Activated CD4-positive, alpha-beta T cell treated with anti-CD3 and anti-CD28 coated beads, Interleukin-2, Interleukin-6, amounts not matched to agents 100 ng/mL and 50 ng/mL, durations not matched to agents 16 hours and 8 hours (primary cell): ENCODE measurements at places on chromosomes 1 and 21.
A peak's percentile ranks its signal among the peaks of the same experiment; 100 is the strongest.

DNA sequence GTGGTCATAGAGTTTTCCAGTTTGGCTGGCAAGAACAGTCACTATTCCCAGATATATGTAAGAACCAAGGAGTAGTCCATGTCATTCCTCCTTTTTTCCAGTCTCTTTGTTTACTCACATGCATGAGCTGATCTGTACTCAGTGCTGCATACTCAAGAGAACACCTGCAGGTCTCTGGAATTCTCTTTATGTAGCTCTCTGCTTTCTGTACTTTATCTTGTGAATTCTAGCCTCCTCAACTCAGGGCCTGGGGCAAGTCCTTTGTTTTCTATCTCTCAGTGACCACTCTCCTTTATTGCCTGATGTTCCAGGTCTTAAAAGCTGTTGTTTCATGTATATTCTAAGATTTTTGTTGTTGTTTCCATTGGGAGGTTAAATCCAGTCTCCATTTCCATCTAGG lies 478.9 kb downstream of the DPYD start:
- no peak for DNase-seq

DNA sequence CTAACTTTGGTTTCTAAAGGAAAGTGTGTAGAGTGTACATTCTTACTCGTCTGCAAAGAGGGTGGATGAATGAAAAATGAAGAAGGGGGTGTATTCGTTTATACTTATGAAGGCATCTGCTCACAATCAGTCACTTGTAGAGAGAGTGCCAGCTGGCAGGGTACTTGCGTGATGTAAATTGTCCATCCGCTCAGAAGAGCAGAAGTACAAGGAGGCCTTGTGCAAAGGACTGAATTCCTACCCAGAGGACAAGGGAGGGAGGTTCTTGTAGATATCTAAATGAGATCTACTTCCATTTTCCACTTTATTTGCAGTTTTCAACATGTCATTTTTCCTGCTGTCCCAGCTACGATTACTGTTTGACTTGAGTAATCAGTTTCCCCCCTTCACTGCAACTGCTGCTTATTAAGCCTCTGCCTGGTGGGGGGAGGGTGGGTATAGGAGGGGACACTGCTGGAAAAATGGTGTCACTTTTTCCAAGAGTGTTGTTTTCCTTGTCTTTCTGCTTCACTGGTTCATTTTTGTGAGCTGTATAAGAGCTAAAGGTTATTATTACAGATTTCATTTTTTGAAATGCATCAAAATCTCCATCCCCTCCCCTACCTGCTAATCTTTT lies 67.3 kb downstream of the LAMC1 start:
- DNase-seq, result no peak

DNA sequence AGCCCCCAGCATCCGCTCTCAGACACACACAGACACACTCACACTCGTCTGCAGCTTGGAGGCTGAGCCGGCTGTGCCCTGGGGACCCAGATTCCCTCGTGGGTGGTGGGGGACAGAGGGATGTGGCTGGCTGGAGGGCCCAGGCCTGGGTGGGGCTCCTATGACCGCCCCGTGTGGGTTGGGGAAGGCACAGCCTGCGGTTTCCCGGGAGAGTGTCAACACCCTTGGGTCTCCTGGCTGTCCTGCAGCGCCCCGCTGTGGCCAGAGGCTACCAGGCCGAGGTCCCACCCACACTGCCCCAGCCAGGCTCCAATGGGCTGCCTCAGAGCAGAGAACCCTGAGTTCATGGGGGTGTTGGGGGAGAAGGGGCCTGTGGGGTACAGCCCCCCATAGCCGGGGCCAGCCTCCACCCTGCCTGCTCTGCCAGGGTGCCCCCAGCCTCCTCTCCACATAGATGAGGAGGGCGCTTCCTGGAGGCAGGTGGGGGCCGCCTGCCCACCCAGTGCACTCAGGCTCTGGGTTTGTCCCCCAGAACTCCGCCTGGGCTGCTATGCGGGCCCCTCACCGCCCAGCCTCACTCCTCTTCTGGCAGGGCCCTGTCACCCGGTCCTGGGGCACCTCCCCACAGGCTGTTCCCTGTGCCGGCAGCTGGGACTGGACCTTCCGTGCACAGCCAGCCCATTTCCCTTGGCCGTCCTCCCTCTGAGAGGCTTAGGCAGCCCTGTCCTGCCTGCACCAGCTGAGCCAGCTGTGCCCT lies at the start of gene TTC34:
Gene TTC34 (minus strand): TSS at position 159 of the 757 bp plus-strand sequence. CDS start 866 bp downstream, outside the sequence.
- DNase-seq, result peak; percentile 60

DNA sequence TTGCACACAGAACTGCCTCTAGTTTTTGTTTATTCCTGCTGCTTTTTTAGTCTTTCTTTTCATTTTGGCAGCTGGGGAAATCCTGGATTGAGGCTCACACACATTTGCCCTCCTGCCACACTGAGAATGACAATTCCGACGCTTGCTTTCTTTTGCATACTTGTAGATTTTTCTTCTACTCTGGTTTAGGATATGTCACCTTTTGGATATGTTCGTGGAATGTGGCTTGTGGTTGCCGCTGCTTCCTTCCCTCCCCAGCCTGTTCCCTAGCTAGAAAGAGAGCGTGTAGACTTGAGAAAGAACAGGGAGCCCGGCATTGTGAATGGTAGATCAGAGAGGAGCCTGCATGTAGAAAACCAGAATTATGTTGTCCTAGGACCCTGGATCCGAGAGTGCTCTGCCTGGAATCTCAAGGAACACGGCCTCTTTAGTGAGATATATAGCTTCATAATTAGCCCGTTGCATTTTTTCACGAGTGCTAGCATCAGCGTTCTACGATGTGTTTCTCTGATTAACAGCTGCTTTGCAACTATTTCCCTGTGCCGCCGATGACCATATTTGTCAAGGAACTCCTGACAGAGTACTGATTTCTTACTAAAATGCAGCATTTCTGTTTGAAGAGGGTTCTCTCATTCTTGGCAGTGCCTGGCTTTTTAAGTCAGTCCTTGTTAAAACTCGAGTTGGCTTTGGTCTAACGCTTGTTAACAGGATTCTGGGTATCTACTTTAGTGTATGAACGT lies 56.2 kb downstream of the PEX14 start:
- DNase-seq, result no peak

DNA sequence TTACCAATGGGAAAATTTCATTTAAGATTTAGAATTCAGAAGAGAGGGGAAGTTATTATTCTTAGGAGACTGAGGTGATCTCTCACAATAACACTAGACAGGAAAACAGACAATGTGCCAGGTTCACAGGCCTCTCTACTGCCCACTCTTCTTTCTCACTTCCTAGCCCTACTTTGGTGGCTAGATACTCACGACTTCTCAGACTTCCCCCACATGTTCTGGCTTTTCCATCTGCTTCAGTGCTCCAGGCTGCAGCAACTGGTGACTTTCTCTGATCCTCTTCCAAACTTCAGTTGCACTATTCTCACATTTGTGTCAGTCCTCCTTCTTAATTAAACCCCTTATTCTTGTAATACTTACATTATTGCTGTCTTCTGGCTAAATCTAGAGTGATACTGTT lies 208.7 kb upstream of the KCTD3 start:
- DNase-seq, result no peak

DNA sequence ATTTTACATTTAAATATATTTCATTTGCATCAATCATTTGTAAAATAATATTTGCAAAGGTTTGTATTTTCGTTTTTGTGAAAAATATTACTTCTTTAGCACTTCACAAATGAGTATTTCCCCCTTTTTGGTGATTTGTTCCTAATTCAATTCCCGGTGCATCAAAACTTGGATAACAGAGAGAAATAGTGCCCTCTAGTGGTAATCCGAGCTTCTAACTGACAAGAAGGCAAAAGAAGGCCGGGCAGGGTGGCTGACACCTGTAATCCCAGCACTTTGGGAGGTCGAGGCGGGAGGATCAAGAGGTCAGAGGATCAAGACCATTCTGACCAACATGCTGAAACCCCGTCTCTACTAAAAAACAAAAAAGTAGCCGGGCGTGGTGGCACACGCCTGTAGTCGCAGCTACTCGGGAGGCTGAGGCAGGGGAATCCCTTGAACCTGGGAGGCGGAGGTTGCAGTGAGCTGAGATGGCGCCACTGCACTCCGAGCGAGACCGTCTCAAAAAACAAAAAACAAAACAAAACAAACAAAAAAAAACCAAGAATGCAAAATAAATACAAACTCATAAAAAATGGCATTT lies 137.7 kb downstream of the COL11A1 start:
- DNase-seq, result peak; percentile 62

DNA sequence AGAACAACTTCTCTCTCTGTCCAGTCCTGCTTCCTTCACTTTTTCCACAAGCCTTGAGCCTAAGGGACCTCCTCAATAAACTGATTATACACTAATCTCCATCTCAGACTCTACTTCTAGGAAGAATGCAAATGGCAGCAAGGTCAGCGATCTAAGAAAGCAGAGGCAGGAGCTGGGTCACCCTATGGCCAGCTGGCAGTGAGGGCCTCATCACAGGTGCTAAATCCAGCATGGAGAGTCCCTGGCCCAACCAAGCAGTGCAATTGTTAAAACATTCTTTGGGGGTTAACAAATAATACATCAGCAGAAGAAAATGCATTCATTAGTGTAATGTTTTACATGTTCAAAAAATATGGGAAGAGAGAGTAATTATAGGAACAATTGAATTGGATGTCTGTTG lies 416.0 kb downstream of the SIPA1L2 start:
- DNase-seq, result no peak

DNA sequence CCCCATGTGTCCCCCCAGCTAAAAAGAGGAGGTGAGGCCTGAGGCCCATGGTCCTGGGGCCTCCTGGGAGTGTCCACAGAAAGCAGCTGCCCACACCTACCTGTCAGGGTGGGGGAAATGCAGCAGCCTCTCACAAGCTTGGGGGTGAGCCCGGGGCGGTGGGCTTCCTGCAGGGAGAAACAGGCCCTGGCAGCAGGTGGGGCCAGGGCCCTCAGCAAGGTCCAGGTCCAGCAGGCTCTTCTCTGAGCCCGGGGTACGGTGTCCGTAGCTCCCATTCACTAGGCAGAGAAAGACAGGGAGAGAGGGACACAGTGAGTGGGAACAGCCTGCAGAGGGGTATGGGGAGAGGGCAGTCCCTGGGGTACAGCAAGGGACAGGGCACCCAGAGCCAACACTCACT lies 139.0 kb downstream of the GLIS1 start:
- no peak for DNase-seq

GRCh38 chr1:54989473-54989872 lies 9.0 kb downstream of the TMEM61 start:
- DNase-seq, result no peak

- no peak for DNase-seq
Observed at GRCh38 chr1:21436488-21437340, 3.2 kb upstream of the NBPF3 start.

DNA sequence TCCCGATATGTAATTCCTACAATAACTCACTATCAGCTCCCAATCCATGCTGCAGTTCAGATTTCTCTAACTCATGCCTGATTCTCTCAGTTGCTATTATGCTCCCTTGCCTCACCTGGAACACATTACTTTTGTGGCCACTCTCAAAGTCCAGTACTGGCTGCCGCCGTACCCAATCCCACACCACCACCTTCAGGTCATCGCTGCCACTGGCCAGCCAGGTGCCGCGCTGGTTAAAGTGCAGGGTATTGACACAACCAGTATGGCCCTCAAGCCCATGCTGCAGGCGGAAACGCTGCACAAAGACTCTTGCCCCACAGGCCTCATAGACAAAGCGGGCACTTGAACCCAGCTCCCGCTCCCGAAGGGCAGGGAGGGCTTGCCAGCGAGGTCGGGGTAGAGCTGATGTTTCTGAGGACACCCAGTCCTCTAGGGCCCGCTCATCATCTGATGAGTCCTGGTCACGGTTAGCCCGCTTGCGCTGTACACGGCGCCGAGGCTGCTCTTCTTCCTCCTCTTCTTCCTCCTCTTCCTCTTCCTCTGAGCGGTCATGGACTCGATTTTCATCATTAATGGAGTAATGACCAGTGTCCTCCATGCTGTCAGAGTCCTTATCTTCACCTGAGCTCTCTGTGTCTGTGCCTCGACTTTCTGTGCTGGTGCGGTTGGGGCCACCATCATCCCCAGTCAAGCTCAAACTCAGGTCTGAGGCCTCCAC lies 22.6 kb downstream of the DCAF8 start:
- no peak for DNase-seq

GRCh38 chr1:169287280-169287679 lies 80.3 kb downstream of the NME7 start:
- no peak for DNase-seq

- no peak for DNase-seq
Observed at GRCh38 chr1:53086491-53087070, 24.6 kb downstream of the PODN start.

- DNase-seq, result peak; percentile 40
Observed at GRCh38 chr1:206797534-206798383, 25.5 kb upstream of the IL10 start.

- no peak for DNase-seq
Observed at GRCh38 chr1:237025358-237026074, 16.5 kb upstream of the RYR2 start.

DNA sequence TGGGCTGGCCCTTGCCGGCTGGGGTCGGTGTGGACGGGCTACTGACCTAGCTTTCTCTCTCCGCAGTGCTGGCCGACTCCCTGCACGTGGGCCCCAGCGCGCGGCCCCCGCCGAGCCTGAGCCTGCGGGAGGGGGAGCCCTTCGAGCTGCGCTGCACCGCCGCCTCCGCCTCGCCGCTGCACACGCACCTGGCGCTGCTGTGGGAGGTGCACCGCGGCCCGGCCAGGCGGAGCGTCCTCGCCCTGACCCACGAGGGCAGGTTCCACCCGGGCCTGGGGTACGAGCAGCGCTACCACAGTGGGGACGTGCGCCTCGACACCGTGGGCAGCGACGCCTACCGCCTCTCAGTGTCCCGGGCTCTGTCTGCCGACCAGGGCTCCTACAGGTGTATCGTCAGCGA lies 34.9 kb downstream of the PTGFRN start:
- no peak for DNase-seq

- DNase-seq, result no peak
Observed at GRCh38 chr21:45362748-45363145, 42.2 kb upstream of the COL18A1 start.

- no peak for DNase-seq
Observed at GRCh38 chr1:43931711-43932660, 1.6 kb upstream of the ARTN start.

- DNase-seq, result no peak
Observed at GRCh38 chr1:186849826-186850225, 21.1 kb downstream of the PLA2G4A start.

- no peak for DNase-seq
Observed at GRCh38 chr1:215345766-215346165, 221.3 kb upstream of the KCTD3 start.

GRCh38 chr1:3471356-3472087 lies 17.1 kb downstream of the ARHGEF16 start:
- DNase-seq, result no peak

GRCh38 chr1:196461521-196461920 lies 146.7 kb downstream of the KCNT2 start:
- no peak for DNase-seq

DNA sequence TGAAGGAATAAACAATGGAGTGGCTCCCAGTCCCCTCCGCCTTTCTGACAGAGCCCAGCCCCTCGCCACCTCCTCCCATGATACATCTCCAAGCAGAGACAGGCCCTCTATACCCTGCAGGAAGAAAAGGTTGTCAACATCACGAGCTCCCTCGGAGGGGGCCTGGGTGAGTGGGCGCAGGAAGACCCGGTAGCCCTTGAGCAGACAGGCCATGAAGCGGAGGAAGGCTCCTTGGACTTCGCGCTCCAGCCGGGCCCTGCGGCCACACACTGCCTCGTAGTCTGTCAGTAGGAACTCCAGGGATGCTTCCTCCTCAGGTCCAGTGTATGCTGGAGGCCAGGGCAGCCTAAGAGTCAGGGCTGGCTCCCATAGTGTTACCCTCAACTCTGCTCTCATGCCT lies 7.0 kb downstream of the DENND4B start:
- no peak for DNase-seq

- no peak for DNase-seq
Observed at GRCh38 chr21:44377922-44378645, 24.7 kb downstream of the TRPM2 start.

- peak; percentile 67 for DNase-seq
Observed at GRCh38 chr1:11736746-11737639, 1.1 kb downstream of the AGTRAP start.
